ENCODE measurements at places on chromosomes 6 and 20.

GRCh38 chr20:25129908-25130307, 48.0 kb upstream of the VSX1 start:
- no peak for DNase-seq

DNA sequence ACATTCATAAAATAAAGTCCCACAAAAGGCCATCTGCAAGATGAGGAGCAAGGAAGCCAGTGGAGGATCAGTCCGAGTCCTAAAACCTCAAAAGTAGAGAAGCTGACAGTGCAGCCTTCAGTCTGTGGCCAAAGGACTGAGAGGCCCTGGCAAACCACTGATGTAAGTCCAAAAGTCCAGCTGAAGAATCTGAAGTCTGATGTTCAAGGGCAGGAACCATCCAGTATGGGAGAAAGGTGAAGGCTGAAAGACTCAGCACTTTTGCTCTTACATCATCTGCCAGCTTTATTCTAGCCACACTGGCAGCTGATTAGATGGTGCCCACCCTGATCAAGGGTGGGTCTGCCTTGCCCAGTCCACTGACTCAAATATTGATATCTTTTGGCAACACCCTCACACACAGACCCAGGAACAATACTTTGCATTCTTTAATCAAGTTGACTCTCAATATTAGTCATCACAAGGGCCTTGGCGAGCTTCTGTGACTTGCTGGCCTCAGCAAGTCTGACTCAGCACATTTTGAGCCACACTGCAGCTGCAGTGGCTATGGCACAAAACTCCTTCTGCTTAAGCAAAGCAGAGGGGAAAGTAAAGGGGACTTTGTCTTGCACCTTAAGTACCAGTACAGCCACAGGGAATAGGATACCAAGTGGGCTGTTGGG, 1370.3 kb upstream of the CITED2 start:
- no peak for DNase-seq

GRCh38 chr20:16314748-16315159, 258.5 kb downstream of the KIF16B start:
- no peak for DNase-seq

DNA sequence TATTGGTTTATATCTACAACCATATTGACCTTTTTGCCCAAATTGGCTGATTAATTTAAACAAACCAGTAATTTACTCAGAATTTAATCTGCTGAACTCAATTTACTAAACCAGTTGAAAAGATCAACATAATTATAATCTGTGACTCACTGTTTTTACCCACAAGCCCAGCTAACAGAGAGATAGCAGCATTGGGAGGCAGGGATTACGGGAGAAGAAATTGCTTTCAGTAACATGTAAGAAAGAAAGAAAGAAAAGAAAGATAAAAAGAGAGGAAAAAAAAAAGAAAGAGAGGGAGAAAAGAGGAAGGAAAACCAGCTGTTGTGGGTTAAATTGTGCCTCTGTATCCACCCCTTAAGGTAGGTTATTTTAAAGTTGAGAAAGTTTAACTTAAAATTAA, 13.3 kb upstream of the RHAG start:
- DNase-seq: no peak

DNA sequence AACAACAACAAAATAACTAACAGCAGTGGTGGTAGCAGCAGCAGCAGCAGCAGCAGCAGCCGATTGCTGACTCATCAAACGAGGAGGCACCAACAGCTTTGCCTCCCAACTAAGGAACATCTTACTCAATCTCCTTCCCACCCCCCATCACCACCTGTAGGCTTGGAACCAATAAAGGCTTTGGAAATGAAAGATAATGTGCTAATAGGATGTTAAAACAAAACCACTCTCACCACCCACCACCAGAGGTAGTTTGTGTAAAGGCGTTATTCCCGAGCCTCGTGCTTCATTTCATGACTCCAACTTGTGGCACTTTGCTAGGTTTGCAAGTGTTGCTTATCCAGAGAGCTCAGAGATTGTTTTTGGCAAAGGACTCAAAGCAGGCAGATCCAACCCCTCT, 346.5 kb downstream of the CD83 start:
- DNase-seq: no peak

DNA sequence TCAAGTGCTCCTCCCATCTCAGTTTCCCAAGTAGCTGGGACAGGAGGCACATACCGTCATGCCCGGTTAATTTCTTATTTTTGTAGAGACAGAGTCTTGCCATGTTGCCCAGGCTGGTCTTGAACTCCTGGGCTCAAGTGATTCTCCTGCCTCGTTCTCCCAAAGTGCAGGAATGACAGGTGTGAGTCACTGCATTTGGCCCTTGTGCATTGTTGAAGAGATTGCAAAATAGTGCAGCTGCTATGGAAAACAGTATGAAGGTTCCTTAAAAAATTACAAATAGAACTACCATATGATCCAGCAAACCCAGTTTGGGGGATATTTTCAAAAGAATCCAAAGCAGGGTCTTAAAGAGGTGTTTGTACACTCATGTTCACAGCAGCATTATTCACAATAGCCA, 69.1 kb downstream of the GJA10 start:
- DNase-seq: no peak
